ENCODE measurements at places on chromosomes 5 and 9.

- DNase-seq: no peak
Measured at GRCh38 chr9:116313638-116314037, 160.0 kb downstream of the PAPPA start.

- DNase-seq: no peak
Measured at GRCh38 chr5:14204785-14205321, 61.7 kb downstream of the TRIO start.

- no peak for DNase-seq
Measured at GRCh38 chr5:130052752-130053151, 148.5 kb downstream of the CHSY3 start.

- no peak for DNase-seq
Measured at GRCh38 chr5:61817472-61818326, 485.6 kb downstream of the ZSWIM6 start.

DNA sequence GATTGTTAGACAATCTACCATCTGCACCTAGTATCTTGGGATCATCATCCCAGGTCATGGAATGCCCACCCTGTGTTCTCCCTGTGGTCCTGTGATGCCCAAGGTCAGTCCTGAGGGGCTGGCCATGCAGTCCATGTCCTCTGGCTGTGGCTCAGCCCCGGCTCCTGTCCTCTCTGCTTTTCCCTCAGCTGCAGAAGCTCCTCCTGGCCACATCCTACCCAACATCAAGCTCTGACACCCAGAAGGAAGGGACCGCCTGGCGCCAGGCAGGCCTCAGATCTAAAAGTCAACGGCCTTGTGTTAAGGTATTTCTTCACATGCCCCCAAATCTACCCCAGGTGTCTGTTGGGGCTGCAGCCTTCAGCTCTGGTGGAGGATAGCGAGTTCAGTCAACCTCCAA is 100.5 kb downstream of the PPARGC1B start:
- DNase-seq: no peak

- no peak for DNase-seq
Measured at GRCh38 chr9:16278326-16278999, 592.0 kb downstream of the BNC2 start.

- DNase-seq: no peak
Measured at GRCh38 chr5:139710319-139711066, 62.3 kb downstream of the CXXC5 start.

GRCh38 chr5:17216974-17217492 is 398 bp upstream of the BASP1 start:
- no peak for DNase-seq

DNA sequence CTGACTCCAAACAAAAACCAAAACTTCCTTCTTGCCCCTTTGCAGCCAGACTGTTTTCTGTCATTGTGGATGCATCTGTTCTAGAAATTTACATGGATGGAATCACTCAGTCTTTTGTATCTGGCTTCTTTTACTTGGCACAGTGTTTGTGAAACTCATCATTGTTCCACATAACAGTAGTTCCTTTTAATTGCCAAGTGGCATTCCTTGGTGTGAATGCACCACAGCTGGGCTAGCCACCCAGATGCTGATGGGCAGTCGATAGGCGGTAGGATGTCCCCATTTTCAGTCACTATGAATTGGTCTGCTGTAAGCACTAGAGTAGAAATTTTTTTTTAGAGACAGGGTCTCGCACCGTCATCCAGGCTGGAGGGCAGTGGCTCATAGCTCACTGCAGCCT is 6.3 kb upstream of the CLPTM1L start:
- DNase-seq: no peak

GRCh38 chr5:108687595-108688200 is 60.0 kb upstream of the FER start:
- DNase-seq: no peak

DNA sequence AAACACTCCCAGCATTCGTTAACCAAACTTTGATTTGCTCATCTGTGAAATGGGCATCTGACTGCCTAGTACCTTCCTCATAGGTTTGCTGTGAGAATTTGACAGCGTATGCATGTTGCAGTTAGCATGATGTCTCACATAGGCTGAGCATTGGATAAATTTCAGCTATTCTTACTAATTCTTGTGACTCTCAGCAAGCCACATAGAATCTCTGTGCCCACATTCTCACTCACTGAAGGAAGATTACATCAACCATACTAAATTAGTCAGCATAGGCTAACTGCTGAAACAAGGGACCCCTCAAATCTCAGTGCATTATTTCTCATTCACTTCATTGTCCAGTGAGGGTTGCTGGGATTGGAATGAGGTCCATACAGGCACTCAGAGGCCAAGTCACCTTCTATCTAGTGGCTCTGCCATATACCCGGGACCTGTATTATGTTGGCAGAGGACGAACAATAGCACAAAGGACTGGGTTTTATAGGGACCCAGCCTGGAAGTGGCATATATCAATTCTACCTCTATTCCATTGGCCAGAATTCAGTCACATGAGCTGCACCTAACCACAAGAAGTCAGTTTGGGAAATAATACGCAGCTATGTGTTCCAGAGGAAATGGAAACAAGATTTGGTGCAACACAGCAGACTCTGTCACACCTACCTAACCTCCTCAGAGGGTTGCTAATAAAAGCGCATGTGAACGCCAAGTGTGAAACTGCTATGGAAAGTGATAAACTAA is 4.2 kb upstream of the PTGER4 start:
- no peak for DNase-seq

DNA sequence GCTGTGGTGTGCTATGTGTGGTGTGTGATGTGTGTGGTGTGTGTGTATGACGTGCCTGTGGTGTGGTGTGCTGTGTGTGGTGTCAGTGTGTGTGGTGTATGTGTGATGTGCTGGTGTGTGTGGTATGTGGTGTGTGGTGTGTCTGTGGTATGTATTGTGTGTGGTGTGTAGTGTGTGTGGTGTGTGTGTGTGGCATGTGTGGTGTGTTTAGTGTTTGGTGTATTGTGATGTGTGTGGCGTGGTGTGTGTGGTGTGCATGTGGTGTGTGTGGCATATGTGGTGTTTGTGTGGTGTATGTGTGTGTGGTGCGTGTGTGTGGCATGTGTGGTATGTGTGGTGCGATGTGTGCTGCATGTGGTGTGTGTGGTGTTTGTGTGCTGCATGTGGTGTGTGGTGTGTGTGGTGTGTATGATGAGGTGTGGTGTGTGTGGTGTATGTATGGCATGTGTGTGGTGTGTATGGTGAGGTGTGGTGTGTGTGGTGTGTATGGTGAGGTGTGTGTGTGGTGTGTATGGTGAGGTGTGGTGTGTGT is 18.3 kb upstream of the RNU6ATAC start:
- DNase-seq: no peak

- no peak for DNase-seq
Measured at GRCh38 chr5:174329738-174330137, 284.2 kb downstream of the NSG2 start.

DNA sequence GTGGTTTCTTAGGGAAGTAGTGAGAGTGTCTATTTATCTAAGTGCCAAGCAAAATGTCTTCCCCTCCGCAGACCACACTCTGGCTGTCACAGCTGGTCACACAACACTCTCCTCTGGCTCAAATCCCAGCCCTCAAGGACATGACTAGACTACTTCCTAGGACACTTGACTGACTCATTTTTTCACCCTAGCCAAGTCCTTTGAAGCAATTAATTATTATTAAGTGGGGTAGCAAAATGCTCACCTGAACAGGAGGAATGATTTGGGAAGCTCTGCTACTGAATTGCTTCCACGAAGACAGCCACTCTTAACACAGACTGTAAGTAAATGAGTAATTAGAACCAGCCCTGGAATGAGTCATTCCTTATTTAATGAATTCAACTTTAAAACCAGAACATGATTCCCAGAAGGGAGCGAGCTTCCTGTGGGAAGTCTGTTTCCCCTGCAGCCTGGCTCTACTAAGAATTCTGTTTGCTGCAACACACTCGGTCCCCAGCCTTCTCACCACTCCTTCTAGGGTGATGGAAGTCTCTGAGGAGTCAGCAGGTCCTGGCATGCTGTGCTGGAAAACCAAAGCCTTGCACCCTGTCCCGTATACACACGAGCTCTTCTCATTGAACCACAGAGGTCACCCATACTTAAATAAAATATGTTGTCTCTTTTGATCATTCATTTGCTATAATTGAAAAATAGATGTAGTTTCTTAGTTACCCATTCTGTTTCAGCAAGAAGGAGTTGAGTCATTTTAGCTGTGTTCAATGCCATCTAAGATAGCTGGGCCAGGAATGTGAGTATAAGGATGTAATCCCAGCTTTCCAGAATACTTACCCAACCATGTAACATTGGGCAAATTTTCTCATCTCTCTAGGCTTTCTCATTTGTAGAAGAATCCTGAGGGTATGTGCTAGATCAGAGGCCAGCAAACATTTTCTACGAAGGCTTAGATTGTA is 218.6 kb upstream of the RASEF start:
- DNase-seq: no peak

- DNase-seq: no peak
Measured at GRCh38 chr5:59317023-59317773, 576.3 kb downstream of the PDE4D start.

DNA sequence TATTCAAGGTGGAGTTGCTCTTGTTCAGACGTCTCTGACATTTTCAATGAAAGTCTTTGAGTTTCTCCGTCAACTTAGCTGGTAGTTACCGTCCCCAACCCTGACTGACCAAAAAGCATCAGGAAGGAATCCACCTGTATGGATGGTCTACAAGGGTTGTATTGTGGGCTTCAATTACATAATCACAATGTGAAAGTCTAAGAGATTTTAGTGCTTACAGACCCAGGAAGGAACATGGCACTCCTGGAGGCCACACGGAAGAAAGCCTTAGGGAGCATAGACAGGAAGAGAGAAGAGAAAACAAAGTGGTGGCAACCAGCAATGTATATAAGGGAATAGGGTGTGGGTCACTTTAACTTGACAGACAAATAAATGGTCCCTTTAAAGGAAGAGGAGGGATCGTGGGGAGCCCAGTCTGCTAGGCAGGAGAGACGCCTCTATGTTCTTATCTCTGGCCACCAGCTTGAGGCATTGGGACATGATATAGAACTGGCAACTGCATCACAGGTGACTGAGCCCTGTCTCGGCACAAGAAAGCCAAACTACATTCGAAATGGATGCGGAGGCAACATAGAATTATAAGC is 80.4 kb downstream of the ALDH7A1 start:
- DNase-seq: no peak

GRCh38 chr5:81909677-81910076 is 62.1 kb upstream of the ATG10 start:
- DNase-seq: no peak

DNA sequence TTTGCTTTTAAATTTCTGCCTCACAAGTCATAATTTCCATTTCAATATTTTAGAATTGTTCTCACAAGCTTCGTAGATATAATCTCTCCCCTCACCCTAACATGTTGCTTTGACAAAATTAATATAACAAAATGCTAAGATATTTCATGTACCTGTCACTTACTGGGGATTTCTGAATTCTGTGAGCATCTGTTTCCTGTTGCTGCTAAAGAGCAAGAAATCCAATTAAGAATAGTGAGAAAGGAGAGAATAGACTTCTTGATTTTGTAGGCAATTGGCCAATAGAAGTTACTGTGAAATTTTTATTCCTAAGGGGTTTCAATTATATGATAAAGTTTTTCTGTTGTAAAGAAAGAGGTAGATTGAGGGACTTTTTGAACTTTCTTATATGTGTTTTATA is 796.5 kb upstream of the ARRDC3 start:
- DNase-seq: no peak

GRCh38 chr9:89603767-89604665 is 796 bp upstream of the GADD45G start:
- peak; percentile 40 for DNase-seq

DNA sequence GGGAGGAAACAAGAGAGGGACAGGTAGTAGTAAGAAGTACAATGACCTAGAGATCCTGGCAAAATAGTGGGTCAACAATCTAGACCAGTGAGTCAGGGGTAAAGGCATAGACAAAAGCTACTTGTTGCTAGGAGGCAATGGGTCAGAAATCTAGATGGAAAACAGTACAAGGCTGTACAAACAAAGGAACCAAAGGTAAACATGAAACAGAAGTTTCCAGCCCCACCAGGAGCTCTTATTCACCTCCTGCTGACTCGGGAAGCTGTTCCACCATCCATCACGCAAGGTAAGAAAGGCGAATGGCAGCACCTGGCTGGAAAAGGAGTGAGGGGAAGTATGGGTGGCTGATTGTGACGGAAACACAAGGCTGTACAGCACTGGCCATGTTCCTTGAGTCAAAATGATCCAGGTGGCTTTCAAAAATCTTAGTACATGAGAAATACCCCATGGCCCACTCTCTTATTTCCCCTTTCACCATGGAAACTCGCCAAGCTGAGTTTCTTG is 70.5 kb upstream of the RAI14 start:
- DNase-seq: no peak

DNA sequence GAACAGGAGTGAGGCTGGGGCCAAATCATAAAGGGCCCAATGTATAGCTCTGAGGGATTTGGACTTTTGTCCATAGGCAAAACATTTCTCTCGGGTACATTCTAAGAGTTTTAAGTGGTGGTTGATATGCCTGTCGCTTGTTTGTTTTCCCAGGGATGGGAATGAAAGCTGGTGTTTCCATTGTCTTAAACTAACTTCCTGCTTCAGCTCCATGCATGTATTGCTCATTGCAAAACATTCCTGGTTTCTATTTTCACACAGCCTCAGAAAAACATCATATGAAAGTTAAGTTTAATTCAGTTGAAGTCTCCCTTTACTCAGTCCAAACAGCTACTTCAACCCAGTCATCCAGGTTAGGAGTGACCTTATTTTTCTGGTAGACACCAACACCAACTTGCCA is 235.0 kb downstream of the ACTL7B start:
- no peak for DNase-seq

DNA sequence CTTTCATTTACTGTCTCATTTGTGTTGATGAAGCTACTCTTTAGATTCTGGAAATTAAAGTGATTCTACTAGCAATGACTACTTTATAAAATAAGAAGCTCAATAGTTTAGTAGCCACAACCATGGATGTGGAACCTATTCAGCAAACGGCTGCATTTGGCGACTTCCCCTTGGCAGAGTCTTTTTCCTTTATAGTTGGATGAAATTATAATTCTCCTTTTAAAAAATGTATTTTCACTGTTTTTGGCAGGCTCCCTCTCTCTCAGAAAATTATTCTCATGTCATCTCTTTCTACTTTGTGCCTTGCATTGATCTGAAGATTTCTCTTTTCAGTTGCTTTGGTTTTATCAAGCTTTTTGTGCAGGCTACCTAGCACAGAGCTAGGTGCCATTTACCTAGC is 50.6 kb upstream of the KCNN2 start:
- no peak for DNase-seq

DNA sequence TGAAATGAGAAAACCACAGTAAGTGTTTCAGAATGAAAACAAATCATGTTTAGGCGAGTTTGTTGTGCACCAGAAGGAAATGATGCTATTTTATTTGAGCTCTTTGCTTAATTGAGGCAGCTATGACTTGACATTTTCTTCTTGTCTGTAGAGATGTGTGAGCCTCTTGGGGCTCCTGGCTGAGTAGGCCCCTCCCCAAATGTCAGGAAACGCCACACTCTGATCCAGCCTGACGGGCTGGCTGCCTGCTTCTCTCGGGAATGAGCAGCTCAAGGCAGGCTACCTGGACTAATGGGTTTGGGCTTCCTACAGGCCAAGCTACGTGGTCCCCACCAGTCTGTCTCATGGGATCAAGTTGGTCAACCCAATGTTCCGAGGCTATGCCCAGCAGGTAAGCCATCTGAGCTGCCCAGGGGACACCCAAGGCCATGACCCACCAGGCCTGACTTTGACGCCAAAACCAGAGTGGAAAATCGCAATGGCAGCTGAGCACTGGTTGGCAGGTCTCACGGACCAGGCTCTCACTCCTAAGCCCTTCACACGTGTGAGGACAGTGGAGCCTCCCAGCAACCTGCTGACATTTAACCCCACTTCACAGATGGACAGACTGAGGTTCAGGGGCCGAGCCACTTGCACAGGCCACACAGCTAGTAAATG is 29.9 kb downstream of the USP20 start:
- no peak for DNase-seq

GRCh38 chr5:173868096-173868880 is 19.9 kb upstream of the CPEB4 start:
- DNase-seq: no peak

Measured in NCI-H1436 treated with DMSO at 0.1 percent for 48 hours (cell line).